ELR (cell line): ENCODE measurements at places on chromosomes 6 and 20.

GRCh38 chr6:115514656-115515055, 546.0 kb downstream of the FRK start:
- DNase-seq: no peak

GRCh38 chr20:46987001-46987400, 92.4 kb downstream of the EYA2 start:
- DNase-seq: no peak

- DNase-seq: no peak
Measured at GRCh38 chr6:16318953-16319720, 80.8 kb downstream of the GMPR start.

DNA sequence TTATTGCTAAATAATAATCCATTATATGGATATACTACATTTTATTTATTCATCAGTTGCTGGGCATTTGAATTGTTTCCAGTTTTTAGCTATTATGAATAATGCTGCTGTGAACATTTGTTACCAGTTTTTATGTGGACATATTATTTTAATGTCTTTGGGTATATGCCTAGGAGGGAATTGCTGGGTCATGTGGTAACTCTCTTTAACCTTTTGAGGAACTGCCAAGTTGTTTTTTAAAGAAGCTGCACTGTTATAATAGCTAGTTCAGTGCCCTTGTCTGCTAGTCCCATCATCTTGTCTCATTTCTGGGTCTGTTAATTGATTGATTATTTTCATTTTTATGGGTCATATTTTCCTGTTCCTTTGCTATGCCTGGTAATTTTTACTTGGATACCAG, 56.3 kb downstream of the FOXO3 start:
- DNase-seq: no peak

DNA sequence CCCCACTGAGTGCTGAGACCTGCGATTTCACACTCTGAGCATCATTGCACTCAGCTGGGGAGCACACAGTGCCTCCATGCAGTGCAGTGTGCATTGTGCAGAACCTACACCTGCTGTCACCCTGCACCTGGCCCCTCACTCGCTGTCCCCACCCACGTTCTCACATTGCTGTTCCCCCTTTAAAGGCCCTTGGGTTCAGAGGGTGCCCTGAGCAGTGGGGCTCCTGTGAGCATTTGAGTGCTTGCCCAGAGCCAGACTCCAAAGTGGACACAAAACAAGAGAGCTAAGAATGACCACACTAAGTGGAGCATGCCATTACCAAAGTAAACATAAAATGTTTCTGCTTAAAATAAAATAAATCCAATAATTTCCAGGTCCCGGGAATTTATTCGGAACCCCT, 131.0 kb upstream of the CST7 start:
- DNase-seq: no peak

- DNase-seq: no peak
Measured at GRCh38 chr6:57104336-57104735, 14.3 kb downstream of the ZNF451 start.

DNA sequence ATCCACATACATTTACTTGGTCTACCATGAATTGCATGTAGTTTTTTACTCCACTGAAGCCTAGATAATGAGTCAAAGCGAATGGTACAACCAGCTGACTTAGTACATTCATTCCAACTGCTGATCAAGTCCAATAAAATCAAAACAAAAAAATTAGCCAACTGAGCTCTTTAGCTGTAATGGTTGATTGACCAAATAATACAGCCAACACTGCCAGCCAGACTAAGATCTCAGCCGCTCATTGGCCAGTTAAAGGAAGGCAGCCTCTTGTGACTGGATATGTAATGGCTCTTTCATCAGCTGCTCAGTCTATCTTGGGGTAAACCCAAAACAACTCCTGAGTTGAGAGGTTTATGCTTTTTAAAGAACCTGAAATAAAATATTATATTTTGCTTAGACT, 204.3 kb upstream of the RSPO3 start:
- DNase-seq: no peak

DNA sequence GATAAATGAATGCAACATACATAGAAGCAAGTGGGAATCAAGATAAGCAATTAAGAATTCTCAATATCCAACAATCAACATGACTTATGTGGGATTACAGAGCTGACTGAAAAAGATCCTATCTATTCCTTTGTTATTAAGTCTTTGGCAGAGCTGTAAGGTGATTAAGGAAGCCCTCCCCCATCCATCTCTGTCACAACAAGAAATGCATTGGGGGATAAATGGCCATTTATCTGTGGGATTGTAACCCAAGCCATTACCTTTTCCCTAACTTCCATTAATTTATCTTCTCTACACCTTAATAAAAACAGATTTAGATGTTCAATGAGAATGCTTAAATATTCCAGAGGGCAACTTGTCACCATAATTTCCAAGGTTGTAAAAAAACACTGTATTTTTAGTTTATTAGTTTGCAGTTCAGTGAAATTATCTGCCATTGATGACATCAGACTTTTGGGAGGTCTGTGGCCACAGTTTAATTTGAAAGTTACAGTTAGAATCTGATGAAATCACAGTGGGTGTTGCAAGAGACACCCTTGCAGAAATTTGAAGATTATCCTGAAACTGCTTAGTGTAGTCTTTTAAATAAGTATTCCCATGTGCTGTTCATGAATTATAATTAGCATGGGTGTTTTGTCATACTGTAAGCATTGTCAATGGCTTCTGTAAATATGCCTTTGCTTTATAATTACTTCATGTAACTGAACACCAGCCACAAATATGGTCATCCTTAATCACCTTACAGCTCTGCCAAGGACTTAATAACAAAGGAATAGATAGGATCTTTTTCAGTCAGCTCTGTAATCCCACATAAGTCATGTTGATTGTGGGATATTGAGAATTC, 49.4 kb upstream of the FYN start:
- peak; percentile 38 for DNase-seq

DNA sequence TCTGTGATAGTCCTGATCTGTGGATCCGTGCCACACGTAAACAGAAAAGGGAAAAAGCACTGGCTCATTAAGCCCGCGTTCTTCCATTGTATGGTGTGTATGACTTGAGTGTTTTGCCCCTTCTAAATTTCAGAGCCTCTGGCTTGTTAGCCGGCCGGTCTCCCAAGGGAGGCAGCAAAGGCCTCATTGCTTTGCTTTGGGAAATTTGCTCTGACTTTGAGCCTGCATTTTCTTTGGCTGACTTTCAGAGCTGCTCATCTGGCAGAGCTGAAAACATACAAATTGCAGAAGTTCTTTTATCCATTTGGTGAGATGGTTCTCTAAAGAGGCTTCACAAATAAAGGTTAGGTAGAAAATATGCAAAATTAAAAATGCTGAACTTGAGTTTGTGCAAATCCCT, 123.0 kb downstream of the UTRN start:
- DNase-seq: no peak

DNA sequence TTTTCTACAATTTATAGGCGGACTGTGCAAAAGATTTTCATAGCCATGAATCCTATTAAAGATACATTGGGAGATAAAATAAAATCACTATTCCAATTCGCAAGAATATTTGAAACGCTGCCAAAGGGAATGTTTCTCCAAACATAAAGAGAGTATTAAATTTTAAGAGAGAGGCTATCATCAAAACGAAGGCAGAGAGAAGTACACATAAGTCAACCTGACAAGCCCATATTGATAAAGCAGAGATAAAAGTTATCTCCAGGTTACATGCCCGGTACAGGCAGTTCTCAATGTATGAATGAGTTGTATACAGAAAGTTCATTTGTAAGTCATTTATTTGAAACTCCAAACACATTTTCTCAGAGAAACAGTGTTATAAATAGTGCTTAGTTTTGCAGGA, 193.1 kb downstream of the ATXN1 start:
- DNase-seq: no peak

DNA sequence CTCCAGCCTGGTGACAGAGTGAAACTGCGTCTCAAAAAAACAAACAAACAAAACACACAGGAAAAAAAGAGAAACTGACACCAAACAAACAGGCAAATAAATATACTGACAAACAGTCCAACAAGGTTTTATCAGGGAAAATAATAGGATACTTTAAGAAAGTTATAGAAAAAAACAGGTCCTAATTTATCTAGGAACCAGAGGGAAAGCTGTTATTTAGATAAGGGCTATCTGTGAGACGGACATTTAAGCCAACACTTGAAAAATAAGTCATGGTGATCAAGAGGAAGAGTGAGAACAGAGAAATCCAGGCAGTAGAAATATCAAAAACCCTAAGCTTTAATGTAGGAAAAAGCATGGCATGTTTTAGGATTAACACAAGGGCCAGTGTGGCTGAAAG, 68.9 kb downstream of the FAM217A start:
- DNase-seq: no peak

- DNase-seq: no peak
Measured at GRCh38 chr20:1336699-1337367, 7.9 kb upstream of the SDCBP2 start.

DNA sequence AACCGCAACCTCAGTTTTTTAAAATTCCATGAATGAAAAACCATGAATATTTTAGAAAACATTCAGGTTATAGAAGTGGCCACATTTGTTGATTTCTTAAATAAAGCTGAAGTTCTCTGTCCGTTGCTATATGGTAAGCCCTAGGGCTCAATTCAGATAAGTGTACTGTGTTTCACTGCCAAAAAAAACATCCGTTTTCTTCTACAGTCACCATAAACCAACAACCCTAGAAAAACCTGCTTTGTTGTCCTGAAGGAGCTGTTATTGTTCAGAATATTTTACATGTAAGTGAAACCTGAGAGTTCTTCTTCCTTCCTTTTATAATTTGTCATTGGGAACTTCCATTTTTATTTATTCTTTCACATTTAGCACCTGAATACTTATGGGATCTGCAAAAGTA, 274.1 kb downstream of the TFAP2A start:
- no peak for DNase-seq

GRCh38 chr6:46255528-46255927, 84.7 kb upstream of the ENPP5 start:
- no peak for DNase-seq

GRCh38 chr6:146149770-146150169, 120.9 kb downstream of the GRM1 start:
- DNase-seq: no peak

GRCh38 chr6:19714434-19715166, 122.6 kb upstream of the ID4 start:
- DNase-seq: no peak

DNA sequence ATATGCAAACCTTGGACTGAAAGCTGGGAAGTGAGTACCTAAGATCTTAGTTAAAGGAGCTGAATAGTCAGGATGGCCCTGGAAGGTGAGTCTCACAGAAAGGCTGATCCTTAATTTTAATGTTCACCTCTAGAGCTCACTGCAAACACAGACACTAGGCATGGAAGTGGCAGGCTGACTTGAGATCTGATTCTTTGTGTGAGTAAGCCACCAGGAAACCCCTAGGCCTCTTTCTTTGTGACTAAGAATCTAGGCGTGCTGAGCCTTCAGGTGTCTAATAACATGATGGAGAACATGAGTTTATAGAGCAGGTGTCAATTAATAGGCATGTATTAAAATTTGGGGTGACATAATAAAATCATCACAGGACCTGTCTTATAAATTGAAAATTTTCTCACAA, 642.2 kb downstream of the EYS start:
- DNase-seq: no peak

DNA sequence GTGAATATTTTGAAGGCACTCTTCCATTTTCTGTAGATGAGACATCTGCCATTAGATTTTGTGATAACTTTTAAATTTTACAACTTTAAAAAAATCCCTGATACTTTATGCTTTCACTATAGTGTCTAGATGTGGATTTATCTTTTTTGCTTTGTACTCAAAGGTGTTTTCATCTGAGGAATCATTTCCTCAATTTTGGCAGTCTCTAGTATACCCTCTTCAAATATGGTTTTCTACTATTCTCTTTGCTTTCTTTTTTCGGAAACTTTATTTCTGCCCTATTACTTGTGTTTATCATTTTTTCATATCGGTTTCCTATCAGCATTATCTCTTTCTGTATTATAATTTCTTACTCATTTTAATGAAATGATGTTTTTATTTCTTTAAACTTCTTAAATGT, 62.2 kb downstream of the SLX4IP start:
- no peak for DNase-seq

- DNase-seq: peak; percentile 54
Measured at GRCh38 chr6:292506-293192, 362 bp downstream of the DUSP22 start.

DNA sequence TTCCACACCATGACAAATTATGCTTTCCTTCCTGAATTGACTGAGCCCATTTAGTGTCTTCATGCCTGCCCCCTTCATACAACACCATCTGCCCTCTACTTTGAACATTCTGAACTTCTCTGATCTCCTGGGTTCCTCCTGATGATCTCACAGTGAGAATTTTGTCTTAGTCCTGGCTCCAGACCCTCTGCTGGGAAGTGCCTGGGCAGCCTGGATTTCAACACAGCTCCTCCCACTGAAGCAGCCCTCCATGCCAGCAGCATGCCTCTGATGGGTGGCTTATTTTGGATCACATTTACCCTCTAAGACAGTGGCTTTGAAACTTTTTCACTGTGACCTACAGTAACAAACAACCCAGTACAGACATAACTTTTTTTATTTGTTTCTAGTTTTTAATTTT, 41.5 kb downstream of the DSE start:
- DNase-seq: no peak

DNA sequence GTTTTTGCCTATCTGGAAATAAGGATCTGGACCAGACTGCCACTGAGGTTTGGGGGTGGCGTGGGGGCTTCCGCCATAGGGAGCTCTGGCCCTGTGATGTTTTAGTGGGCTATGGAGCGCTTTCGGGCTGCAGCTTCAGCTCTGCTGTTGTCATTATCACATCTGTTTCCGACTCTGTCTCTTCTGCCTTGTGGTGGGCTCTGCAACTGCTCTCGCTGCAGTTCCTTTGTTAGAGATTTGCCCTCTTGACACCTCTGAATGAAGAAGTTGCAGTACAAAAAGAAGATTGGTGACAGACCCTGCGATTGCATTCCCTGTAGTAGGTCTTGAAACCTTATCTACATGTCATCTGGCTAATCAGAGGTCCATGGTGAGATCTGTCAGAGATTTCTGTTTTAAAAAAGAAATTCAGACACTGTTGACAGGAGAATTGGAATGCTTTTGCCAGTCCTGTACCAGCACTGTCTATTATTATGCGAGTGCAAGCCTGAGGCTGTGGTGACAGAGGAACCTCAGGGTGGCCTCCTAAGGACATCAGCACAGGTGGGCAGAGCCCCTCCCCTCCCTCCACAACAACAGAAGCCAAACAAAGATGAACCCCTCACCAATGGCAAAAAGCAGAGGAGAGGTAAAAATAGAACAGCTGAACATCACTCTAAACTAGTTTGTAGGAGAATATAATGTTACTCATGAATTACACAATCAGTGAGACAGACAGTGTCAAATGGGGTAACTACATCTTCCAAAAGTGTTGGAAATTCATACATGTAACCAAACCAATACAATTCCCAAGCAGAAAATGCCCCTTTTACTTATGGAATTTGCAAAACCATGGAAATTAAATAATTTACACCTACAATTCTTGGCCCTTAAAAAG, 63.5 kb upstream of the DEFB112 start:
- no peak for DNase-seq
